ENCODE measurements at places on chromosomes 11 and 22.

DNA sequence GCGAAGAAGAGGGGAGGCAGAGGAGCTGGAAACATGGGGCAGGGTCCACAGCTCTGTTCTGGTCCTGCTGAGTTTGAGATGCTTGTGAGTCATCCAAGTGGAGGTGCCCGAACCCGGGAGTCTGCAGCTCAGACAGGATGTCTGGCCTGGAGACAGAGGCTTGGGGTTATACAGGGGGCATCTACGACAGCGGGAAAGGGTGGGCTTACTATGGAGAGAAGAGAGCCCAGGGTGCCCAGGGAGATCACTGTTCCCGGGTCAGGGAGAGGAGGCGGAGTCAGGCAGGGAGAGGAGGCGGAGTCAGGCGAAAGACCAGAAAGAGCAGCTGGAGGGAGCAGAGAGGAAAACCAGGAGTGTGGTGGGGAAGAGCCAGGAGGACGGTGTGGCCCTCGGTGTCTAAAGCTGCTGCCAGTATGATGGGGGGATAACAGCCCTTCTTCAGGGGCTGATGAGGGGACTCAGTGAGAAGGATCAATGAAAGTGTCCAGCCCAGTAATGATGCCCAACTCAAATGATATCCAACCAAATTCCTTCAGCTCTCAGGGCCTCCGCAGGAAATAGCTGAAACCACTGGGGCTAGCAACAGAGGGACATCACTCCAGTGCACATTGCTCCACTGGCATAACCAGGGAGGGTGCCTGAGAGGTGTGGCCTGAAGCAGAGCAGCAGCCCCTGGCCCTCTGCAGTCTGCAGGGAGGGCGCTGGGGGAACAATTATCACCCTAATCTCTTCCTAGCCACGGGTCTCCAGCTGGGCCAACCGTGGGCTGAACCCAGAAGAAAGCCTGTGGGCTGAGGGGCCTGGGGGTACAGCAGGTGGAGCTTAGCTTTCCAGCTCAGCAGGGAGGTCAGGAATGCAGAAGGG is 2.6 kb upstream of the LTBP3 start:
- DNase-seq: no peak

DNA sequence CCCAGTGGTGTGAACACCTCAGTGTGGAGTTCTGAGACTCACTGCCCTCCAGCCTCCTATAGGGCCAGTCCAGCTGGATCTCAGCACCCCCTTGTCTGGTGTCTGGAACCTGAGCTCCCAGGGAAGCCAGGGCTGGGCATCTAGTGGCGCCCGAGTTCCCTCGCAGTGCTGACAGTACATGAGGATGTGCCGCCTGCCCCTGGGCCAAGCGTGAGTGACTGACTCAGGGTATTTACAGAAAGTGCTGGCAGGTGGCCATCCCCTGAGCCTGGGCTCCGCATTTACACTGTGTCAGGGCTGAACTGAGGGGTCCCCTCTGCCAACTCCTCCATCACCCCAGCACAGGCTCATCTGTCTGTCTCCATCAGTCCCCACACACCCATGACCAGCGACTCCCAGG is 185.3 kb downstream of the BRD1 start:
- DNase-seq: no peak

- DNase-seq: no peak
Measured at GRCh38 chr11:84455691-84456090, 1169.5 kb upstream of the CCDC90B start.

DNA sequence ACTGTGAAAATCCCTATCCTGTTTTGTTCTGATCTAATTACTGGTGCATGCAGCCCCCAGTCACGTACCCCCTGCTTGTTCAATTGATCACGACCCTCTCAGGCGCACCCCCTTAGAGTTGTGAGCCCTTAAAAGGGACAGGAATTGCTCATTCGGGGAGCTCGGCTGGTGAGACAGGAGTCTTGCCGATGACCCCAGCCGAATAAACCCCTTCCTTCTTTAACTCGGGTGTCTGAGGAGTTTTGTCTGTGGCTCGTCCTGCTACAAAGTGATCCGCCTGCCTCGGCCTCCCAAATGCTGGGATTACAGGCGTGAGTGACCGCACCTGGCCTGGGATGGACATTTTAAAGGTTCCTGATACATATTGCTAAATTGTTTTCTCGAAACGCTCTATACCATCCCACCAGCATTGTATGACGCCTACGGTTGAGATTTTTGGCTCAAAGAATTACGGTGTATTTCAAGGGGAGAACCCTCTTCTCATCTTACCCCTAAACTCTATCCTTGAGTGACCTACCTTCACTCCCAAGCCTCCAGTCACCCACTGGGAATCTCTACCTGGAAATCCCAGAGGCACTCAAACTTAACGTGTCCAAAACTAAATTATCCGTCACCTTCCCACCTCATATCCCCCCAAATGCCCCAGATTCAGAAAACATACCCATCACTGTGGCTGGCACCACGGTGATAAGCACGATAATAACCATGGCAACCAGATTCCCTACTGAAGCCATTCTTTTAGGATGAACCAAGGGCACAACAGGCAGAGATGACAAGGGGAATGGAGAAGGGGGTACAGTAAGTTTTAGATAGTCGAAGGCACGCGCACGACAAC is 789 bp upstream of the POLA2 start:
- no peak for DNase-seq

GRCh38 chr22:38706901-38707195 is 1.1 kb downstream of the GTPBP1 start:
- DNase-seq: no peak

GRCh38 chr11:130999992-131000770 is 83.9 kb upstream of the SNX19 start:
- no peak for DNase-seq

- DNase-seq: no peak
Measured at GRCh38 chr11:70186420-70186819, 16.7 kb upstream of the FADD start.

DNA sequence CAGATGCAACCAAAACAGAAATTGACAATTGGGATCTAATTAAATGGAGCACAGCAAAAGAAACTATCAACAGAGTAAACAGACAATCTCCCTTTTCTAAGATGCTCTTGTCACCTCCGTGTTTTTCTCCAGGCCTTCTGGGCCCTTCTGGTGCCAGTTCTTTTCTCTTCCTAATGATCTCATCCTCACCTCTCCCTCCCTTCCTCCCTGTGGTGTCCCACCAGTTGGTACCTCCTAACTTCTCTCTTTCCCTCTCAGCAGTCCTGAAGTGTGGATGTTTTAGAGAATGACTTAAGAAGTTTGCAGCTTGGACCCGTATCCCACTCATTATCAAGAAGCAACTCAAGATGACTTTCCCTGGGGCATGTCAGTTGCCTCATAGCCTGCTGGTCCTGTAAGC is 6.4 kb downstream of the APOBEC3H start:
- no peak for DNase-seq

- no peak for DNase-seq
Measured at GRCh38 chr22:20235389-20235991, 32.6 kb downstream of the RTN4R start.

- DNase-seq: no peak
Measured at GRCh38 chr11:27571154-27571810, 64.7 kb upstream of the LIN7C start.

DNA sequence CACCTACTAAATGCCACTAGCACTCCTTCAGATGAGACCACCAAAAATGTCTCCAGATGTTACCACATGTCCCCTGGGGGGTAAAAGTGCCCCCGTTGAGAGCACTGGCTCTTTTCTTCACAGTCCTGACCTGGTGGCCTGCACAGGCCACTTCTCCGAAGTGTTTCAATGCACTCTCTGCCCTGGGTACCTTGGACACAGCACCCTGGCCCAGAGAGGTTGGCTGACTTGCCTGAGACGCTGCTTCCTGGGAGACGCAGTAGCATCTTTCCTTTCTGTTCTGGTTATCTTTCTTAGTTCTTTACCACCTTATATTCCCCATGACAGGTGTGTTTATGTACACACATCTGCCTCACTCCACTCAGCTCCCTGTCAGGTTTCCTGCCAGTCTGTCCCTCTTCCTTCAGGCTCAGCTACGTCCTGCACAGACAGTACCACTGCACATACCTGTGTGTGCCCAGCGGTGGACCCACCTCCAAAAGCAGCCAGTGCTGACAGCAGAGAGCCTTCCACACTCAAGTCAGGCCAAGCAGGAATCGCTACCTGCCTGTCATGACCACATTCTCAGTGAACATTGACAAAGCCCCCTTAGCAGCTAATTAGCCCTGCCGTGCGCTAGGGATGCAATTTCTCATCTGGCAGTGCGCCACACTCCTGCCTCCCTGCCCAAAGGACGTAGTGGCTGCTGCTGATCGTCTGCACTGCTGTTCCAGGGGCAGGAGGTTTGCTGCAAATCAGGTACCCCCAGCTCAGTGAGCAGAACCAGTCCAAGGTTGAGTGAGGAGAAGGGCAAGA is 39.0 kb downstream of the FAM83F start:
- DNase-seq: peak; percentile 16

DNA sequence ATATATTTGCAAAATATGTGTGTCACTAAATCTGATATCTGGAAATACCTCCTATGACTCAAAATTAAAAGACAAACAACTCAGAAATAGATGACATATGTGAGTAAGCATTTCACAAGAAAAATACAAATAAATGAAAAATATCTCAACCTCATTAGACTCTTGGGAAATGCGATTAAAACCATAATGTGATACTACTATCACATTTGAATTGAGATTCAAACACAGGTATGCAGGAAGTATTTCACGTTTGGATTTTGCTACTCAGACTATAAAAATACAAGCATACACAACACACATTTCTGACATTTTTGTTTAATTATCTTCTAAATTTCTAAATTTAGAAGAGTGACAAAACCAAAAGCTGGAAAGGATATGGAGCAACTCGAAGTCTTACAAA is 811.9 kb upstream of the LRRC4C start:
- DNase-seq: no peak

DNA sequence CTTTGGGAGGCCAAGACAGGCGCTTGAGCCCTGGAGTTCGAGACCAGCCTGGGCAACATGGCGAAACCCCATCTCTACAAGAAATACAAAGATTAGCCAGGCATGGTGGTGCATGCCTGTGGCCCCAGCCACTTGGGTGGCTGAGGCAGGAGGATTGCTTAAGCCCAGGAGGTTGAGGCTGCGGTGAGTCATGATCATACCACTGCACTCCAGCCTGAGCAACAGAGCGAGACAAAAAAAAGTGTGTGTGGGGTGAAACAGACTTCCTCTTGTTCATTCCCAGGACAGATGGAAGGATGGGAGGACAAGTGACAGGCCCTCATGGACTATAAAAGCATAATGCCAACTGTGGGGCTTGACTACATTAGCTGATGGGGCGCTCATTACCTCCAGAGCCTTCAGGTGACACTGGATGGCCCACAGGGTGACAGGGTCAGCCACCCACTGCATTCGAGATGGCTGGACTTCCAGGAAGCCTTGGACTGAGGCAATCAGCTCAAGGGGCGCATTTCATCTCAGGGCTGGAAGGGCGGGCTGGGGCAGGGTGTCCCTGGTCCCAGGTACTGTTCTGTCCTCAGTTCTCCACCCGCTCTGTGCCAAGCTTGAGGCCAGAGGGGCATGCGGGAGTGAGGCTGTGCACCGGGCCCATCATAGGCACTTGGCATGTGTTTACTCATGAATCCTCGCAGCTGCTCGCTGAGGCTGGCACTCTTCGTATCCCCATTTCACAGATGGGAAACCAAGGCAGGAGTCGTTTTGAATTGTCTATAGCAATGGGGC is 12.5 kb downstream of the NPTXR start:
- DNase-seq: no peak

- no peak for DNase-seq
Measured at GRCh38 chr11:48004456-48004855, 24.1 kb downstream of the PTPRJ start.

DNA sequence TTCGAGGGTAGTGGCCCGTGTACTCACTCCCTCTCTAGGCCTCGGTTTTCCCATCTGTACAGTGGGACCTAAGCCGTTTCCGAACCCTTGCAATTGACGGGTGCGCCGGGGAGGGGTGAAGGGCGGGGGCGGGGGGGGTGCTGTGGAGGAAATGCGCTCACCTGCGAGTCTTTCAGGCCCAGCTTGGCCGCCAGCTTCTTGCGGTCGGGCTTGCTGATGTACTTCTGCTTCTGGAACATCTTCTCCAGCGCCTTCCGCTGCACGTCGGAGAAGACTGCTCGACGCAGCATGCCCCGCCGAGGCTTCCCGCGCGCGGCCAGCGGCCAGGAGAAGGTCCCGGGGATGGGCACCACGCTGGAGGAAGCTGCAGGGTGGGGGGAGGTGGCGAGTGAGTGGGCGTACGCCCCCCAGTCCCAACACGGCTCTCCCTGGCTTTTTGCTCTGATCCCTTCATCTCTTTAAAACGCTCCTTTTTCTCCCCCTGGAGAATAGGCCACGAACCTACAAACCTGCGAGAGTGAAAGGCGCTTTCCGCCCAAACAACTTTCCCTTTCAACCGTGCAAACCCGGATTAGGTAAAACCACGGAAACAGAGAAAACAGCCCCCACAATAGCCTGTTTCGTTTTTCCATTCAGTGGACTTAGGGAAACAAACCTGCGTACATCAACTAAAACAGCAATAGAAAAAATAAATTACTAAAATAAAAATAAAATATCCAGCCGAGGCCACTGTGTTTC is 3.2 kb downstream of the DBX1 start:
- DNase-seq: no peak

DNA sequence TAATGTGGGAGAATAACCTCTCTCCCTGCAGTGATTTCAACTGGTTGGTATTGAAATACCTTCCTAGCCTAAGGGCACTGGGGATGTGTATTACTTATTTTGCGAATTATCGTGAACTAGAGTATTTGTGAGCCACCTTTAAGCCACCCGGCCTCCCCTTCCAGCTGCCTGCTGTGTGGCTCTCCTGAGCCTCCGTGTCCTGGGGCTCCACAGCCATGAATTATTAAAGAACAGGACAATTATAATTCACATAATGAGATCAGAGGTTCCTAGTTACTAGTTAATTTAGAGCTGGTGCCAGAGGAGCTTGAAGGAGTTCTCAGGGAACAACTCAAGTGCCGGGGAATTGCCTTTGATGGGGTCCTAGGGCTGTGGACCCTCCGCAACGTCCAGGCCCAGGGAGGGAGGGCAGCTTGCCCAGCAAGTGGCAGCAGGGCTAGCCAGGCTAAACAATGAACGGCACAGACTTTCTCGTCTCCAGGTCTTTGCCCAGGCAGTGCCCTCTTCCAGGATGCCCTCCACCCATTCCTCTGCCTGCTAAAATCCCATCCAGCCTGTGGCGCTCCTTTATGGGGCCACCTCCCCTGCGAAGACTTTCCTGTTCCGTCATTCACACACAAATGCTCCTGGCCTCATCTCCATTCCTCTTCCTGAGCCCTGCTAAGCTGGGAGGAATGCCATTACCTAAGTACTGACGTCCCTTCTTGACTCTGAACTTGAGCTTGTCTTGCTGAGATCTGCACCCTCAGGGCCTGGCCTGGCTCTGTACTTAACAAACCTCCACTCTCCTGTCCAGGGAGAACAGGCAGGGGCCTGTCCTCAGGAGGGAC is 91.5 kb downstream of the RTL6 start:
- DNase-seq: no peak

- no peak for DNase-seq
Measured at GRCh38 chr11:60872124-60872960, 5.0 kb downstream of the ZP1 start.

DNA sequence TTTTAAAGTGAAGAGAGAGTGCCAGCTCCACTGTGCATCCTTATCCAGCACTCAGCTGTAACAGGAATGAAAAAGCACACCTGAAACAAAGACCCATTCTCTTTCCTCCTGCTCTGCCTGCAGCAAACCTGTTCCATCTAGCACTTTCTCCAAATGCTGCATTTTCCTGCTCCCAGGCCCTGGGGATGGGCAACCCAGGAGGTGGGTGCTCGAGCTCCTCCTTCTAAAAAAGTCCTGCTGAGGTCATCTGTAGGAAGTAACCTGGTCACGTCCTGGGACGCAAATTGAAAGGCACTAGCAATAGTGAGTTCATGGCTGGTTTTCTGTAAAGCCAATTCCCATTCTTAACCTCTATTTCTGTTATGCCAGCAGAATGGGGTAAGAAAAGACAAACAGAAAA is 173.7 kb downstream of the MAML2 start:
- DNase-seq: no peak

- DNase-seq: no peak
Measured at GRCh38 chr22:16961477-16962186, 46.4 kb downstream of the GAB4 start.

Measured in activated T-cell treated with anti-CD3 and anti-CD28 coated beads, Interleukin-2, amount 50 U/mL, for 1 hour (primary cell).